RPMI8226 (cell line): ENCODE measurements at places on chromosomes 5 and 9.
A peak's percentile ranks its signal among the peaks of the same experiment; 100 is the strongest.

DNA sequence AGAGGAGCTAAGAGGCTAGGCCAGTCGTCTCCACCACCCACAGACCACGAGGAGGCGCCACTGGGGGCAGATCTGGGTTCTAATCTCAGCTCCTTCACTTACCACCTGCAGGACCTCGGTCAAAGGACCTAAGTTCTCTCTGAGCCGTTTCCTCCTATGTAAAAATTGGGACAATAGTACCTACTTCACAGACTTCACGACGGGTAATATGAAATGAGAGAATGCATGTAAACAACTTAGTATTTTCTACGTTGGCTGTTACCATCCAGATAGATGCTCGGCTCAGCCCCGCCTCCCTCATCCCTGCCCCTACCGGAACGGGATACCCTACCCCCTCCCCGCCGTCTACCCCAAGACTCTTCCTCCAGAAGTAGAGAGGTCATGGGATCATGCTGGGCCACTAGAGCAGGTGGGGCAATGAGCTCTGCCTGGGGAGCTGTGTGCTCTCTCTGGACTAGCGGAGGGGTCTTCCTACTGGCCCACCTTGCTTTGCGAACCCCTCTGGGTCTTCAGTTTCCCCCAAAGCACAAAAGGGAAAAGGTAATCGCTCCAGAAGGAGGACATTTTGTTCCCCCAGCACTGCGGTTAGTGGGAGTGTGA lies 541 bp downstream of the GNPDA1 start:
- DNase-seq, result peak; percentile 57

DNA sequence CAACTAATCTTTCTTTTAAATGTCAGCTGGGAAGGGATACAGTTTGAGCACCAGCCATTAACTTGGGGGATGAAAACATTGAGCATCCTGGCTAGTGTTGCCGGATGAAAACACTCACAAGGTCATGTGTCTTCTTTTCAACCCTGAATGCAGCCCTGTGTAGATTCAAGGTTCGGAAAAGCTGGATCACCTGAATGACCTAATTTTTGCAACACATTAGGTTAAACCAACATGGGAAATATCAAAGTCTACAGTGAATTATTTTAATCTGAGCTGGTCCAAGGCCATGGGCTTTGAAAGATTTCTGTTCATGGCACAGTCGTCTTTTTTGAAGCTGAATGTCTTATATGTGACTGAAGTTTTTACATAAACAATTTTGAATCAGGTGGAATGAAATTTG lies 281.2 kb downstream of the ARHGEF28 start:
- DNase-seq, result no peak

GRCh38 chr5:16894236-16895057 lies 41.6 kb downstream of the MYO10 start:
- no peak for DNase-seq

- DNase-seq, result no peak
Measured at GRCh38 chr5:2250365-2250950, 367.7 kb upstream of the IRX4 start.

DNA sequence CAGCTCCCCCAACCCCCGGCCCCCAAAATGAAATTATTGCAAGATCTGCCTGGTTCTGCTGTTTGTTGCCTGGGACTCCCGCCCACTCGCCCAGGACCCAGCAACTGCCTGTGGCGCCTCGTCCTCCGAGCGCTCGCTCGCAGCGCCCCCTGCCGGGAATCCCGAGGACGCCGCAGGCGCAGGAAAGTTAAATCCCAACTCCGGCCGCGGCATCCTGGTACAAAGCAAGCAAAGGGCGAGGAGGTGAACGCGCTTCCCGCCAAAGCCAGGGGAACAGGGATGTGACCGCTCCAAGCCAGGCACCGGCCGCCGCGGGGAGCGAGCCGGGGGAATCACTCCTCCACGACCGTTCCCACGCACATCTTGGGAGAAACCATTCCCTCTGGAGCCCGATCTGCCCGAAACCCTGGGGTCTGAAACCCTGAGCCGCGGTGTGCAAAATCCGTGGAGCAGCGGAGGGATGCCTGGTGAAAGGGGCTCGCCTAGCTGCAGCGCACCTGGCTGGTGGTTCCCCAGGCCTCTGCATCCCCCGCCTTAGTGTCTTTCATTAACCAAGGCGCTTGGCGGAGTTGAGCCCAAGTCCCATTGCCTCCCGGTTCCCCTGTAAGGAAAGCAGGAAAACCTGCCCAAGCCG lies 1.3 kb downstream of the SEMA5A start:
- DNase-seq, result peak; percentile 64

GRCh38 chr9:129483415-129484351 lies 137.2 kb downstream of the C9orf50 start:
- DNase-seq, result peak; percentile 50

DNA sequence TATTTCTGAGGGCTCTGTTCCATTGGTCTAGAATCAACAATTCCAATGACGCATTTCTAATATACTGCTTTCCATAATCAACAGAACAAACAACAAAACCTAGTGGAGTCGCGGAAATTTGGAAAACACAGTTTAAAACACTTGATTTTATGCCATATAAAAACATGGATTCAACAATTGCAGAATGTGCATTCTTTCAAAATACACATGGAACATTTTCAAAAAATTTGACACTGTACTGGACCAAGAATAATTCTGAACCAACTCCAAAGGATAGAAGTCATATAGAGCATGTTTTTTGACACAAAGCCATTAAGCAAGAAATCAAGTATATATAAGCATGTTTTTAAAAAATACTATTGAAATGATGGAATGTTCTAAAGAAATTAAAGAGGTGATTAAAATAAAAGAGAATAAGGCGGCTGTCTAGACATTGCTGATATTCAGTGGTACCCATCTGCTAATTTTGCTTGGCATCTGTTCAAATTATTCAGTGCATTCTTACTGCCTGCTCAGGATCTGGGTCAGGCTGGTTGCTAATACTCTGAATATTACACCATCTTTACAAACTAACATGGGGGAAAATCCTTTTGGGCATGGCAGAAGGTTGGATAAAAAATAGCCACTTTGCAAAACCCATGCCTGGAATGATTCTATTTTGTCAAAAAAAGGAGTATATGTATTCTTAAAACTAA lies 221.3 kb downstream of the NPR3 start:
- no peak for DNase-seq

DNA sequence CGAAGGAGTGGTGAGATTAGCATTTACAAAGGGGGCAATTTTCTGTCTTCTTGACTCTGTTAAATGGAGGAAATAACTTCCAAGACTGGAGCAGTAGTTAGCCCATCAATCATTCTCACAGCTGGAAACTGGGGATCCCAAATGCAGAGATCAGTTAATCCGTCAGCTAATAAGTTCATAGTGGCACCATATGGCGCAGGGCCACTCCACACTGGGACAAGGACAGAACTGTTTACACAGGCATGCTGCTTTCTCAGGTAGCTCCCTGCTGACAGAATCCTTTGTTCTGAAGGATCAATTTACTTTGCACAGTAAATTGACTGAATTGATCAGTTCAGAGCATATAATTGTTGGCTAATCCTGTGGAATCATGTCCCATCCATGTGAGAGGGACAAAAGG lies 395.7 kb downstream of the TMEM161B start:
- no peak for DNase-seq

DNA sequence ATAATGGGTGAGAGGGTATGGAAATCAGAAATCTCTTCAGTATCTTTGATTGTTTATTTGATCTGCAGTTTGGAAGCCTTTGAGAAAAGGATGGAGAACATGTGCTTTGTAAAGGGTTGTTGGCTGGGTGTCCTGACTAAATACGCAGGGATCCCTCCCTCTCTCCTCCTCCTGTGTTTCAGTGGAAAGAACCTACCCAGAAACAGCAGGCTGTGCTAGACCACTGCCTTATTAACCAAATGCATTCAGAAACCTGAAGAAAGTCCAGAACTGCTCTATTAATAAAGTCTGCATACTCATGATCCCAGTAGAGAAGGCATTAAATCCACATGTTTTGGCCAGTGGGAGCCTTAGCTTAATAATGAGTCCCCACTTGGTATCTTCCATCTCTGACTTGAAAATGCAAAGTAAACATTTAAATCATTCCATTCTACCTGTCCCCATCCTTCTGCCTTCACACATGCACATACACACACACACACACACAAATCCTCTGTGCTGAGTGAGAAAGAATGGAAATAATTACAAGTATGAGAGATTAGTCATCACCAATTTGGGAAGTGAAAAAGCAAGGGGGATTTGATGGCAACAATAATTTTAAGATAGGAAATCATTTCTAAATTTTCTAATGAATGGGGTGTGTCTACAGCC lies 10.0 kb upstream of the LECT2 start:
- no peak for DNase-seq

GRCh38 chr5:45512521-45512920 lies 183.7 kb downstream of the HCN1 start:
- no peak for DNase-seq

DNA sequence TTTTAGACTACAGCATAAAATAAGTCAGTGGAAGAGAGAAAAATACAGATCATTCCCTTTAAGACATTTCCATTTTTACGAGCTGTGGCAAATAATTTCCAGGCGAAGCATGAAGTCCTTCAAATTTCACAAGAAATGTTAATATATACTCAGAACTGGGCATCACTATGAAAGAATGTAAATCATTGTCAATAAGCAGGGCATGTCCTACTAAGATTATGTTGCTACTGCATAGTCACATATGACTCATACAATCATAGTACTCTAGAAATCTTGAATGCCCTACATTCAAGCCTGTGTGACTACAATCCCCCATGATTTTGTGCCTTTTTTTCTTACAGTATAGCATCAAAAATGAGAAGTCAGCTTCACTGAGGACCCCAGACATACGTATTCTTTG lies 485.2 kb upstream of the FTMT start:
- no peak for DNase-seq

GRCh38 chr5:175740014-175740413 lies 82.1 kb downstream of the HRH2 start:
- no peak for DNase-seq

DNA sequence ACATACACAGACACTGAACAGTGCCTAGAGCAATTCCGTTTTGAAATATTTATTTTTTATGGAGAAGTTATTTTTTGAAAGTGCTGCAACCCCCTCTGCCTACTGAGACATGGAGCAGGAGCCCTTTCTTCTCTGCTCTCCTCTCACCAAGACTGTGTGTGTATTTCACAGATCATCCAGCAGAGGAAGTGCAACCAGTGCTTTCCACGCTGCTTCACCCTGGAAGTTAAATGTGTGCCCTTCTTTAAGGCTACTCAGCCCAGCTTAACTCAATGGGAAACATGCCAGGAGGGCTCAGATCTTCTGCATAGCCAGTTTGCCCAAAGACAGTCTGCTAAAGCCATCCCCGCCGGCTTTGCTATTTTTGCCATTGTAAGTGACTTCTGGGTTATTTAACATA lies 606.3 kb downstream of the TLE1 start:
- DNase-seq, result no peak

DNA sequence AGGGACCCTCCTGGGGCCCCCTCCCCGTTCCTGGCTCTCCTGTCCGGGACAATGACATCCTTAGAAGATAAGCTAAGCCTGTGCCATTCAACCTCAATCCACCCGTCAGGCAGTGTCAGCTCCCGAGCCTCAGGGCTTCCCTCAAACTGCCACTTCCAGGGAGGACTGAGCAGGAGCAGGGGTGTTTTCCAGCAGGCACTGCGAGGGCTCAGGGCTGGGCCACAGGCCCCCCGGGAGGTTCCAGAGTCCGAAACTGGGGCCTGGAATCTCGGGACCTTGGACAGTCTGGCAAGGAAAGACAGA lies 26.2 kb downstream of the LHX3 start:
- DNase-seq, result no peak

DNA sequence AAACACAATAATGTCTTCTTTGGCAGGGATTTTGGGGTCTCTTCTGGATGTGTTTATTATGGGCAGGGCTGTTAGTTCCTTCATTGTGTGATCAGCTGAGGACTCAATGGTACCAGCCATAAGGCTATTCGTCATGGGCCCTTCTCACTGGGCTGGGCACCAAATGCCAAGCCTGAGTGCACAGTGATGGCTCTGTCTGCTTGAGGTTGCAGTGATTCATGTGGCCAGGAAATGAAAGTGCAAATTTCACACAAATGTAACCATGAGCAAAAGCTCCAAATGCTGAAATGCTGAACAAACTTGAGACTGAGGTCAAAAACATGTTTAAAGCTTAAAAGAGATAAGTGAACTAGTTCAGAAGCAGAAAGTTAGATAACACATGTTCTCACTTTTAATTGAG lies 191.0 kb downstream of the TARS1 start:
- DNase-seq, result no peak

- no peak for DNase-seq
Measured at GRCh38 chr9:121217609-121218292, 16.1 kb upstream of the RAB14 start.

DNA sequence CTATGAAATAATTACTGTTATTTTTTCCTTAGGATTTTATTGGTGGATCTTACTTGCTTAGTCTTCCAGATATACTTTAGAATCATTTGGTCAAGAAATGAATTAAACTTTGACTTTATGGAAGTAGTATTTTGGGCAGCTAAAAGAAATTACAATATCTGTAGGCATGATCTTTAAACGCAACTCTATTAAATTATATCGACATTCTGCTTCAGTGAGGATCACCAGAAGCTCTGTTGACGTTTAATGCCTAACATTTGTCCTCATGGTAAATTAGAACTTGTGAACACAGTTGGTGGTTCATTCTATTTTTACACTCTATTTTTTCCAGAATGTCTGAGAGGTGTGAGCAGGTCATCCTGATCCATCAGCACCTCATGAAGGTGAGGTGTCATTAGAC lies 211.6 kb downstream of the TMEM167A start:
- DNase-seq, result no peak

DNA sequence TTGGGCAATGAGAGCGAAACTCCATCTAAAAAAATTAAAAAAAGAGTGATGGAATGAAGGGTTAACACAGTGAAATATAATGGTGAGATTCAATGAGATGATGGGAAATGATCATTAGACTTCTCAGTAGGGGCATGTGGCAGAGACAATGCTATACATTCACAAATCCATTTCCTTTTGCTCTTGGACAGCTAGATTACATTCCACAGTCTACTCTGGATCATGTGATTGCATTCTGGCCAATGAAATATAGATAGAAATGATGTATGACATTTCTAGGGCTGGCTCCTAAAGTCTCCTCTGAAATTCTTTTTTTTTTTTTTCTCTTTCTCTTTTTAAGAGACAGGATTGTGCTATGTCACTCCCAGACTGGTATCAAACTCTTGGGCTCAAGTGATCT lies 3.8 kb upstream of the GALT start:
- DNase-seq, result no peak

DNA sequence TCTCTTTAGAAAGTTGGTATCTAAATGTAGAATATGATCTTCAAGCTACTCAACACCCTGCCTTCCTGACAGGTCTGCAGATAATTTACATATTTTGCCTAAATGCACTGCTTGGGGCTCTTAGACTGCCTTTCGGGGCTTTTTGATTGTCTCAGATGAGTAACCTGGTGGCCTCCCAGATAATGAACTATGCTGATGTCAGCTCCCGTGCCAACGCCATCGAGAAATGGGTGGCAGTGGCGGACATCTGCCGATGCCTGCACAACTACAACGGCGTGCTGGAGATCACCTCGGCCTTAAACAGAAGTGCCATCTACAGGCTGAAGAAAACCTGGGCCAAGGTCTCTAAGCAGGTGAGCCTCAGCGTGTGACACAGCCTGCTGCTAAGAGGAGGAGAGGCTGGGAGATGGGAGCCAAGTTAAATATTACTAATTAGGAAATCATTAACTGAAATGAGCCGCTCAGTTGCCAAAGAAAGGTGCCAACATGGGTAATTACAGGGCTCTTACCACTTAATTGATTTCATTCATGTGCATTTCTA lies 20.8 kb upstream of the CKMT2 start:
- no peak for DNase-seq
